Midbrain (tissue), 1 donor: ENCODE measurements at places on chromosomes 6 and 20.
A peak's percentile ranks its signal among the peaks of the same experiment; 100 is the strongest.

- DNase-seq, result no peak
These were observed 122.4 kb downstream of the NFATC2 start for GRCh38 chr20:51420111-51420510.

DNA sequence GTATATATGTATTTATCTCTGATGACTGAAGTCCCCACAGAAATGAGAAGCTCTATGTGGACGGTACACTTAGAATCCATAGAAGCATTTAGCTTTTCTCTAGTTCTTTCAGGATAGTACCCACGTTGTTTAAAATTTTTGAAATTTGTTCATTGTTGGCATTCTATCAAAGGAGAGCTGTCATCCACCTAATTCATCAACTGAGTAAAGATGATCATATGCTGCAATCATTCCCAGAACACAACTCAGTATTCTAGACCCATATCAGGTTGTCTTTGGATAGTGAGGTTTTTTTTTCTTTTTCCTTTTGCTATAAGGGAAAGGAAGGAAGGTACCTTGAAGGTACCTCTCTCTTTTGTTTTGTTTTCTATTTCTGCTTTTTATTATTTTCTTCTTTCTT is 9.3 kb downstream of the SERAC1 start:
- DNase-seq, result no peak

GRCh38 chr20:54176610-54177009 is 2.8 kb upstream of the CYP24A1 start:
- DNase-seq, result no peak

GRCh38 chr20:21520702-21521595 is 7.1 kb upstream of the NKX2-2 start:
- peak; percentile 74 for DNase-seq

DNA sequence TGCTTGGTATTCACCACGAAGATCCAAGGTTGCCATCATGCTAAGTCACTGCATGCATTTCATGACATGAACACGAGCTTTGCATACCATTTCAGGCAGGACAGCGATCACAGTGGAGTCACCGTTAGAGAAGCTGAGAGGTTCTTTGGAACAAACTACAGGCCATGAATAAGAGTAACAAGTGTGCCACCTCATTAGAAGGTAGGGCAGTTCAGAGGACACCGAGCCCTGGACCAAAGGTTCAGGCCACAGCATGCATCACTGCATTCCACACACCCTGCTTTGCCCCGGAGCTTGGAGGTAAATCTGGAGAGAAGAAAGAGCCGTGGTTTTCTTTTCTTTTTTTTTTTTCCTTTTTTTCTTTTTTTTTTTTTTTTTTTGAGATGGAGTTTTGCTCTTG is 66.9 kb upstream of the CDH4 start:
- DNase-seq, result no peak

GRCh38 chr6:126064257-126064747 is 78.0 kb downstream of the TRMT11 start:
- no peak for DNase-seq

GRCh38 chr20:59177266-59178250 is 13.9 kb downstream of the ZNF831 start:
- no peak for DNase-seq

DNA sequence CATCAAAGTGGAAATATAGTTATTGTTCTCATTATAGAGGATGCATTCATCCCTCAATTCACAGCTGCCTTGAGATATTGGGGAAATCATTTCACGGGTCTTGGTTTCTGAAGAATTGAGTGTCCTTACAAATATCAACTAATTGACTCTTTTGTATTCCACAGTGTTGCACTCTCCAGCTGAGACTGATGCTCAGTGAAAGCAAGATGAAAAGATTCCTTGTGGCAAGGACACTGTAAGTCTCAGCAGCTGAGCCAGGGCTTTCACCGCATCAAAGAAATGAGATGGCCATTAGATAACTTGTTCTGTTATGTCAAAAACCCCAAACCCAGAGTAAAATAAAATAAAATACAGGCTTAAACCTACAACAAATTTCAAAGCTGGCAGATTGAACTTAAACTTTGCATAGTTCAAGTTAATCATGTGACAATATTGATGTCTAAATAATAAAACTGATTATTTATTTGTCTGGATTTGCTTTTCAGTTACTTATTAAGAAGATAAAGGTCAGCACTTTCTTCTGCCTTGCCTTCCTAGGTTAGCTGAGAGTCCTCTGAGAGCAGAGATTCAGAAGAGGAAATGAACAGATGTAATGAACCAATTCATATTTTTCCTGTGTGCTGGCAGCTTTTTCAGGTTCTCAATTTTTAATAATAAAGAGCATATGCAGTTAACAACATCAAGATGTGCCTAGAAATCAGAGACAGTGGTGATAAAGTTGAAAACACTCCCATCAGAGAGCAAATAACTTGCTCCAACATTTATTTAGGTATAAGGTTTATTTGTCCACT is 82.4 kb upstream of the SMLR1 start:
- no peak for DNase-seq

DNA sequence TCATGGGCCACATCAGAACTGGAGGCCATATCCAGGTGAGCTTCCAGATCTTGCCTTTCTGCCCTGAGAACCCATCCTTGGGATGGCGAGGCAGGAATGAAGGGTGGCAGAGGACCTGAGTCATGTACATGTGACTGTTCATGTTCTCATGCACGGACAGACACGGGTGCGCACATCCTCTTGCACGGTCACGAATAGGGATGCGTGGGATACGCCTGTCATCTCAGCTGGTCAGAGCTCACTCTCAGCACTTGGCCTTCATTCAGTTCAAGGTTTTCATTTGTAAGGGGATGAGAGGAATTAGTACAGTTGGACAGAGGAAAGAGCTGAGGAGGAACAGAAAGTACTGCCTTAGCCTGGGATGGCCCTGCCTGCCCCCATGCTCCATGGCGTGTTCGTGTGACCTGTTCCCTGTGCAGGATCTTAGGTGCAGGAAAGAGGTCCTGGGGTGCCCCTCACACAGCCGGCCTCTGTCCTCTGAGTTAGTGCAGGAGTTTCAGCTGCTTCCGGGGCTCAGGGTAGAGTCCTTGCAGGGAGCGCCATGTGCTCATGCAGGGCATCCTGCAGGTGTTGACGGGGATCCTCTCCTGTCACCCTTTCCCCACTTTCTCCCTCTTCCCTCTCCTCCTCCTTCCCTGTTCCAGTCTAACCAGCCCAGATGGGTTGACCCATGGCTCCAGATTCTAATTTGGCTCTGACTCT is 173.4 kb downstream of the DTNBP1 start:
- no peak for DNase-seq

- no peak for DNase-seq
These were observed 168.6 kb downstream of the CD83 start for GRCh38 chr6:14286144-14286543.

GRCh38 chr20:32387252-32387651 is 29.1 kb downstream of the ASXL1 start:
- DNase-seq, result no peak

GRCh38 chr6:151679081-151679480 is 128.4 kb upstream of the ESR1 start:
- DNase-seq, result no peak

DNA sequence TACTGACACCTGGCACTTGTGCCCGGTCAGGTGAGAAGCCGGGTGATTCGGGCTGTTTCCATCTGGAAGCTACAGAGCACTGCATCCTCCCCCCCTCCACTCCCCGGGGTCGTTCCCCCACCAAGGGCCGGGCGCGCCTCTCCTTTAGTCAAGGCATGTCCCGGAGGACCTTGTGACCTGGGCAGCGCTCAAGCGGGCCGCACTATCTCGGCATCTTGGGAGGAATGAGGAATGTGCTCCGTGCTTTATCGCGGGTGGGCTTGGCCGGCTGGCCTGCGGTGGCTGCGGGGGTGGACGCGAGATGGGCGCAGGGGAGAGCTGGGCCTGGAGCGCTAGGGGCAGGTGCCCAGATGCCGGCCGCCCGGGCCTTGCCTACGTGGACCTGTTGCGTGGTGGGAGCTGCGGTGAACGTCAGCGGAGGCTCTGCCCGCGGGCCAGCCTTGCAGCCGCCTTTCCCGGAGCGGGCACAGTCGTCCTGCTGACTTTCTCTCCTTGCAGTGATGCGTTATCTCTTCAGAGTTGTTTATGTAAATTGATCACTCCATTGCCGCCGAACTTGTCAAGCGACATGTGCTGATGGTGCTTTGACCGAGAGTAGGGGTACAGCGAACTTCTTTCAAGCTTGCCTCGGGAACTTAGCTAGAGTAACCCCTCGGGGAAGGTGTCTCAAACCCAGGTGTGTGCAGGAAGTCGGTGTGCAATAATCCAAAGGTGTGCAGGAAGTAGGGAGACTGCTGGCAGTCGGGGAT is 1.1 kb downstream of the LRRC1 start:
- DNase-seq, result peak; percentile 49

GRCh38 chr20:36306553-36307411 is 643 bp downstream of the DLGAP4 start:
- DNase-seq, result no peak

GRCh38 chr6:88361298-88361697 is 195.2 kb upstream of the CNR1 start:
- DNase-seq, result no peak

DNA sequence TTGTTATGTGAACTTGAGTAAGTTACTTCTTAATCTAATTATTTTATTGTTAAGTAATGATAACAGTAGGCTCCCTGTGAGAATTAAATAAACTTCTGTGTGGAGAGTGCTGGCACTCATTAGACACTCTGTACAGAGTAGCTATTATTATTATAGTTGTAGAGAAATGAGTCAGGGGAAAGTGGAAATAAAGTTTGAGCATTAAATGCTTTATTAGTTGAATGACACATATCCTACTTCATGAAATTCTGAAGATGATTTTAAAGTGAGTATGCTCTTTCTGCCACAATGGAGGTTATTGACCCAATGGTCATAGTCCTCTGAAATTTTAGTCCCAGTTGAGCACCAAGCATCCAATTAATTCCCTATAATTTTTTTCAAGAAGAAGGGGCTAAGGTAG is 5.9 kb downstream of the ECI2 start:
- DNase-seq, result no peak

GRCh38 chr6:112027942-112028674 is 25.8 kb upstream of the CCN6 start:
- no peak for DNase-seq

GRCh38 chr20:62734881-62735280 is 26.2 kb downstream of the NTSR1 start:
- DNase-seq, result no peak

DNA sequence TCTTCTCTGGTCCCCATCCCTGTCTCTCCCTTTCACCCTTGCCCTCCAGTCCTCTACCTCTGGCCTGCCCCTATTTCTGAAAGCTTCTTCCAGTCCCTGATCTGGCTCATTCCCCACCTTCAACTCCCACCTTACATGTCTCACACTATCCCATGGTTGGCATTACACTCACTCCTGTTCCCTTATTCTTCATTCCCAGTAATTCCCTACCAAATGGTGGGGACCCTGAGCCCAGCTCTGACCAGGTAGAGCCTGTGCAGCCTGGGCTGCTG is 6.4 kb downstream of the TP53INP2 start:
- DNase-seq, result no peak

GRCh38 chr6:125513978-125514377 is 212.2 kb upstream of the HDDC2 start:
- no peak for DNase-seq

DNA sequence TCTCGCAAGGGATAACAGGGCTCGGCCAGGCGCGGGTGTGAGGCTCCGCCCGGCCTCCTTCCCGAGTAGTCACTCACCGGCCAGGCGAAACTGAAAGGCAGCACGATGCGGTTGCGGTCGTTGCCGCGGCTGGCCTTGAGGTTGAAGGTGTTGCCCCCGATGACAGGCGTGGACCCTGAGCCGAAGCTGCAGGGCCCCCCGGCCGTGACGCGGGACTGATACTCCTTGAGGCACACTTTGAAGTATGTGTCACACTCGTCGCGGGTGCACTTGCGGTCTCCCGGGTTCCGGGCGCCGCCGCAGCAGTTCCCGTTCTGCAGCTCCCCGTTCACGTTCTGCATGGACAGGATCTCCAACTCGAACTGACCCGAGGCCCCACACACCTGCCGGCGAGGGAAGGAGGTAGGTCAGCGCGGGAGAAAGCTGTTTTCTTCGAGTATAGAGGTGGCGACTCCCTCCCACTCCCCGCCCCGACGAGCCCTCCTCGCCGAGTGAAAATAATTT is 1.1 kb downstream of the JAG1 start:
- peak; percentile 30 for DNase-seq

- DNase-seq, result peak; percentile 86
These were observed 5.8 kb downstream of the DDR1 start for GRCh38 chr6:30889921-30890645.

- no peak for DNase-seq
These were observed 94.1 kb downstream of the HIVEP2 start for GRCh38 chr6:142850679-142851423.

- DNase-seq, result no peak
These were observed 855.6 kb downstream of the C6orf118 start for GRCh38 chr6:164453835-164454234.

DNA sequence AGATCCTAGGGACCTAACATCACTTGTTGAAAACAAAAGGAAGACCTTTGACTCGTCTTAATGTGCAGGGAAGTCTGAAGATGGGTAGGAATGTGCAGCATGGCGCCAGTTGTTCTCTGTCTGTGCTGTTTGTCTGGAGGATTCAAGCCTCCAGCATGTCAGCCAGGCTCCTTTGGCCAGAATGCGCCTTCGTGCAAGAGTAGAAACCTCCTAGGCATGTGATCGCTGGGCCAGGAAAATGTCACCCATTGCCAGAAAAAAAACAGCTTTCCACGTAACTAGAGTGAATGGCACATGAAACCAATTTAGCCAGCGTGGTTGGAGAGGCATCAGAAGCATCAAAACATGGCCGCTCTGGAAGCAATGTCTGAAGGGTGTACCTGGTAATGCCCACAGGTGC is 132.7 kb downstream of the EDN1 start:
- no peak for DNase-seq

DNA sequence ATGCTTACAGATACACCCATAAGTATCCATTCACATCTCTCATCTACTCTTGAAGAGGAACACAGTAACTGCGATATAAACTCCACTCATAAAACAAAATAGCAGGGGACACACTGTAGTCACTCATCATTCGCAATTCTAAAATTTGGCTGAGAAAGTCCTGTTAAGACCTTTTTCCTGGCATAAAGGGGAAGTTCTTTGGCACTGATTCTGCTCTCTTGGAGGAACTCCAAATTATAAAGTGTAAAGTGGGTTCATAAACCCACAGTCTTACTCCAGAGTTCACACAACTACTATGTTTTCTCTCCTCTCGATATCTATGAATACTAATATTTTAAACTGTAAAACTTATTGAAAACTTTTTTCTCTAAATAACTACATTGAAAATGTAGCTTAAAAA is 80.6 kb downstream of the ADGB start:
- peak; percentile 3 for DNase-seq
